Hindlimb muscle (tissue), 1 donor: ENCODE measurements at places on chromosomes 6 and 20.

- no peak for DNase-seq
These were observed 7.0 kb upstream of the RNF217 start for GRCh38 chr6:124955108-124955856.

DNA sequence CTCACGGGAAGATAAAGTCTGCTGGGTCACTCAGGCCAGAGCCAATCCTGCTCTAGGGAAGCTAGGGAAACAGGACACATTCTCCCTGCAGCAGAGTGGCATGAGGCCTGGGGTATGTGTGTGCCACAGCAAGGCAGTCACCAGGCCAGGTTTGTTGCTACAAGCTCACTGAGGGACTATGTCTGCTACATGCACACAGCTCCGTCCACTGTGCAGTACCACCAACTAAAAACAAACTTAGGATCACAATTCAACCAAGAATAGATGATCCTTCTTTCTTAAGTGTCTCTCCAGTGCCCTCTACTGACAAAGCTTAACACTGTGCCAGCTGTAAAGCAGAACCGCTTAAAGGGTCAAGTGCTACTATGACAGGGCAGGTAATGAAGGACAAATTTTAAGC is 192.5 kb downstream of the PTPRK start:
- no peak for DNase-seq

DNA sequence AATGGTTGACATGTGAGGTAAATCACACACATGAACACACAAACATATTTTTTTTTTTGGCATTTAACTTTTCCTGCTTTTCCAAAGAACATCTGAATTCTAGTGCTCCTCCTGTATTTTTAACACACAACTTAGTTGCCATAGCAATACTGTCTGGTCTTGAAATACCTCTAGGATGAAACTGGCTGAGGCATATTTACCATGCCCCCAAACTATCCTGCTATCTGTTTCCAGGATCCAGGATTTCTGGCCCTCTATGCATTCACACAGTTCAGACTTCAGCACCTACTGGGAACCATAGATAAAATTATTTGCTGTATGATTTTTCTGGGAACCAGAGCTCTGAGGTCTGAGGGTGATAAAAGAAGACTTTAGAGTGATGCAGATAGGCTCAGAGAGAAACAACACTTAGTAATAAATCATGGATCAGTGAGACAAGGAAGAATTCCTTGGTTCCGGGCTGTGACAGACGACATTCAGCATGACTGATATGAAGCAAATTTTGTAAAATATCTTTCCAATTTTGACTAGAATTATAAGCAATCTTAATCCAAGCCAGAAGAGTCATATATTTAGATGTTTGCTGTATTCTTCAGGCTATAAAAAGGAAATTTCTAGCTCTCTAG is 359.7 kb downstream of the BTBD9 start:
- no peak for DNase-seq

GRCh38 chr20:35281506-35282101 is 3.0 kb downstream of the EIF6 start:
- no peak for DNase-seq

- DNase-seq, result no peak
These were observed 50.5 kb downstream of the CBFA2T2 start for GRCh38 chr20:33540427-33540826.

DNA sequence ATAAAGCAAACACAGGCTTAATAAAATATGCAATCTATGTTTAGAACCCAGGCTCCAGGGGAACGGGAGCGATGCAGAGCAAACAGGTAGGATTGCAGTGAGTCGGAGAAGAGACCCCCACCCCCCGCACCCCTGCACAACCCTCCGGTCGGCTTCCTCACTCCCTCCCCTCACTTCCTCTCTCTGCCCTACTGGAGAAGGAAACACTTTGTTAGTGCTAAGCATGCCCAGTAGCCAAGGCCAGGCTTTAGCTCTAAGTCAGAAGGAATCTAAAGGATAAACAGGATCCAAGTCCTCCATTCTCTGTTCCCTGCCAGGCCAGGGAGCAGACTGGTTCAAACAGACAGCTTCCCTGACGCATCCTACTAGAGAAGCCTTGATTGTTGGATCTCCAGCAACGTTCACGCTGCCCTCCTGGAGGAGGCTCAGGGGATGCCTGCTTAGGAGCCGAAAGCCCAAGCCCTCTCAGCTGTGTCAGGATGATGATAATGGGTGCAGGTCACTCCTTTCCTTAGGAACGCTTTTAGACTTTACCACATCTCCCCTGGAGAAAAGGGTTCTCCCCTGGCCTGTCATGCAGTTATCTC is 14.7 kb downstream of the FOXQ1 start:
- no peak for DNase-seq

DNA sequence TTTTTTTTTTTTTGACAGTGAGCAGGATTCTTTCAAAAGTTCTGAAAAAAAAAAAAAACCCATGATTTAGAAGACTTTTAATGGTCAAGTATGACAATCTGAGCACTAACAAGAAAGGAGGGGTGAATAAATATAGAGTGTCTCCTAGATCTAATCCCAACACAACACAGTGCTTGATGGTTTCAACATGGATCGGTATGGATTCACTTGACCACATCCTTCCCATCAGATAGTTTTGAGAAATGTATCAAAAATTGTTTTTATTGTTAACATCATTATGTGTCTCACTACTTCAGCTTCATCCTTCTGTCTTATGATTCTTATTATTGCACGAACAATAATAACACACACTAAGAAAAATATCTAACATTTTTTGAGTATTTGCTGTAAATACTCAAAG is 21.0 kb downstream of the KIF13A start:
- DNase-seq, result no peak

DNA sequence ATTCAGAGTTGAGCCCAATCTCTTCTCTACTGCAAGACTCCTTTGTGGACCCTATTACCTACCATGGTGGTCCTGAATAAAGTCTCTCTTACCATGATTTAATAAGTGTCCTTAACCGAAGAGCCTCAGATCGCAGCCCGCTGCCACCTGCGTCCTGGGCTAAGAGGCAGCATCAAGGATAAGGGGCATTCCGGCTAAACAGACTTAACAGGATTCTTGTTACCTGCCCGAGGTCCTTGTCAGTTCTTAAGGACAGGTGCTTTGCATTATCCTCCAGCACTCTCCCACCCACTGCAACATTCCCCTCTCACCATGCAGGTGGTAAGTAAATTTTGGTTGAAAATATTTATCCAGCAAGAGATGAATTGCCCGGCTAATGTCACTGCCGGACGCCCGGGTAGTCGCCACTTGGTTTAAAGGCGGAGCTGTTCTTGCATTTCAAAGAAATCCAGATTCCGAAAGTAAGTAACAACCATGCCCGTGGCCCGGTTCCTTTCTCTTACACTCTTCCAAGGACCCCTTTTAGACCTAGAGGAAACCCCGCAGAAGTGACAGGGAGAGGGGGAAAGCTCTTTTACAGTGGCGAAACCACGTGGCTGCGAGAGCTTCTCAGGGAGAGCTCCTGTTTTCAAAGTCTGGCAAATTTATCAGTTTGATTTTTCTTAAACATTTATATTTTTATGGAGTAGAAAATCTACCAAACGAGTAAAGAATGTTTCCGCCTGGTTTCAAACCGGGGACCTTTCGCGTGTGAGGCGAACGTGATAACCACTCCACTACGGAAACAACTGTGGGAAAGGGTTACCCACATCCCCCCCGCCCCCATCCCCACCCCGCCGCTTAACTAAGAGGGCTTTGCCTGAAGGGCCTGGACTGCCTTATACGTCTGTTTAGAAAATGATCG is 41.9 kb upstream of the PRSS16 start:
- no peak for DNase-seq

GRCh38 chr6:145839653-145840052 is 25.1 kb upstream of the FBXO30 start:
- DNase-seq, result no peak

DNA sequence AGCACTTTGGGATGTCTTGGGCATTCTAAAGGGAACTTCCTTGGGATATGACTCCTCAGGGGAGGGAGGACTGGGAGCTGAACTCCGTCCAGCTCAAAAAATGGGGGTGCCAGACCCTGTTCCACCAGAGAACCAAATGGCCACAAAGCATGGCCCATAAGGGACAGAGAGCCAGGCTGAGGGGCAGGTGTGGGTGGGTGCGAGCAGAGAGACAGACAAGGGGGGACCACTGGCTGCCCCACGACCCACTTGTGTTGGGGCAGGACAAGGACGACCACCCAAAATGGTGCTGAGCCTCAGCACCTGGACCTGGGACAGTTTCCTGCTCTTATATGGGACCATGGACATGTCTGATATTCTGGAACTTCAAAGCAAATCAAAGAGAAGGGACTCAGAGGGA is 148.2 kb upstream of the MLN start:
- no peak for DNase-seq

DNA sequence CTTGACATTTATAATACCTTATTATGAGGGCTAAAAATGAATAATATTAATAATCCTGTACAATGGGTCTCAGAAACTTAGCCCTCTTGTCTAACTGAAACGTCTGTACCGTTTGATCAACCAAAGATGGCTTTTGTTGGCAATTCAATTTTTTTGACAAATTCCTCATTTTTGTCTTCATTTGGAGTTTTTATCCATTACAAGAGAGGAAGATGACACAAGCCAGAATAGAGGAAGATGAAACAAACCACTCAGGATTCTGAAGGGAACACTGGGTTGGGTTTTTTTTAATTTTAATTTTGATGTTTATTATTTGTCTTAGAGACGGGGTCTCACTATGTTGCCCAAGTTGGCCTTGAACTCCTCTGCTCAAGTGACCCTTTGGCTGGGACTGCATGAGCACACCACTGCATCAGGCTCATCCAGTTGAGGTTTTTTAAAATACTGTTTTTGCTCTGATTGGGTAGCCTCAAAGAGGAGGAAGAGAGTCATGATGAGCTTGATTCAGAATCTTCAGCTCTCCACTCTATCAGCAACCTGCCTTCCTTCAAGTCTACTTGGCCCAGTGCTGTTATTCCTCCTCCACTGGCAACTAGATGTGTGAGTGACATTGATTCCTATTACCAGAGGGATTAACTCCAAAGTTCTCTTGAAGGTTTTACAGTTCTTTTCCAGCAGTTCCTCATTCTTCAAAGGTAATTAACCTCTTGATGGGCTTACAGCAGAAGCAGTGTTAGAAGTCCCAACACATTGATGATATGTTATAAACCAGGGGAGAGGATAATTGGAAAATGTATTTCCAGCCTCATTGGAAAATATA is 71.3 kb downstream of the ATXN1 start:
- no peak for DNase-seq

DNA sequence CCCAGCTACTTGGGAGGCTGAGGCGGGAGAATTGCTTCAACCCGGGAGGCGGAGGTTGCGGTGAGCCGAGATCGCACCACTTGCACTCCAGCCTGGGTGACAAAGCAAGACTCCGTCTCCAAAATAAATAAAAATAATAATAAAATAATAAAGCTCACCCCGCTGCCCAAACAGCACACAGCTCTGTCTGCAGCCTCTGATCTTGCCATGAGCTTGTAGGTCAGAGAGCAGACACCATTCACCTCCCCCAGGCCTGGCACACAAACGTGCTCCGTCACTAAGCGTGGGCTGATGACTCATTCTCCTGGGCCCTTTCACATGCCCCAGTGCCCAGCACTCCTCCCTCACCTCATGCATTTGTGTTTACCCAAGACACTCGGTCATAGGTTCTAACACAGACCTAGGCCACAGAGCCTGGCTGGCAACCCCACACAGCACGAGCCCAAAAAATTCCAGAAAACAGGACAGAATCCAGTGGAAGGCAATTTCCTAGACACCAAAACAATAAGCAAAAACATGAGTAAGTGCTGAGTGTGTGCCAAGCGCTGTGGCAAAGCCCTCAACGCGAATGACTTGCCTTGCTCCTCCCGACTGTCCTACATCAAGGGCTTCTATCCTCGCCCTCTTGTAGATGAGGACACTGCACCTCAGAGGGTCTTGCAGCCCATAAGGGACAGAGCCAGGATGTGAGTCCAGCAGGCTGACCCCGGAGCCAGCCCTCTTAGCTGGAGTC is 18.0 kb downstream of the ATP9A start:
- no peak for DNase-seq

DNA sequence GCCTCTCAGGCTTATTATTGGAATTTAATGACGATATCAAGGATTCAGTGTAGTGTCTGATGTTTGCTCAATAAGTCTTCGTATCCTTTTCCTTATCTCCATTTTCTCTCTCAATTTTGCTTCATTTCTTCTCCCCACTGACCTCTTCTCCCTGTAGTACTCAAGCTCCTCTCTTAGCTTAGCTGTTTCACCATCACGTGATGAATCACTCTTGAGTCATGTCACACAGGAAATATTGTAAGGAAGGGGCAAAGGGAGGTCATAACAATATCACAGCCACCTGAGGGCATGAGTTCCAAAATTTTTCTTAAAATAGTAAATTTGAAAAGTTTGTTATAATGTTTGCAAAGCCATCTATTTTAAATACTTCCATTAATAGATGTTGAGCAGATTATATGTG is 392.2 kb upstream of the MARCKS start:
- DNase-seq, result no peak

GRCh38 chr20:61976644-61977418 is 88.8 kb downstream of the TAF4 start:
- no peak for DNase-seq

- DNase-seq, result no peak
These were observed 119.9 kb downstream of the FOXA2 start for GRCh38 chr20:22464312-22465003.

DNA sequence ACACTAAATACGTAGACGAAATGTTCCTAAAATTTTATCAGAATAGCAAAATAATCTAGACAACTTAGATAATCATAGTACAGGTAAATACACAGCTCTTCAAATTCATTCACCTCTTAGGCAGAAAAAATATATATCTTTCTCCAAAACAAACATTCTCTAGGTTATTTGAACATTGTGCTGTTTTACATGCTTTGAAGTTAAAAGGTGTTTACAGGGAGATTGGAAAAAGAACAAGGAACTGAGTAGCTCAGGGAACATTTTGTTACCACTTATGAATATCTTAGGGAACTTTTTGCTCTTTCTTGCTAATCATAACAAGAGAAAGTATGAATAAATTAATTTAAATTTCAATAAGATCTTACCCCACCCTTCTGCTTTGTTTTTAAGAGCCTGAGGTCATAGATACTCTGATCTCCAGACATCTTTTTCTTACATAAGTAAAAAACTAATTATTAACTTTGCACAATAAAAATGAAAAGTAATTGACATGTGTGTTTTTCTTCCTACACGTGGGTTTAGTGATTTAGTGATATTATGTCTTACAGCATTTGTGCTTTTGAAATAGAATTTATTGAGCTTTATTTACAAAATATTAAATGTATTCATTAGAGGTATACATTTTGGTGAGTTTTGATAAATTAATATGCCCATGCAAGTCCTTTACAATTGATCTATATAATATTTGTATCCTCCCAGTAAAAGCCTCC is 1141.4 kb upstream of the EYS start:
- no peak for DNase-seq

- no peak for DNase-seq
These were observed at the start of gene ECI2 for GRCh38 chr6:4134841-4135664. TSS of gene ECI2 (minus strand) at chr6:4135575. CDS start at chr6:4135560, 15 bp downstream.

GRCh38 chr20:62918831-62919230 is 7.5 kb downstream of the DIDO1 start:
- DNase-seq, result no peak

GRCh38 chr6:160692369-160692959 is 9.6 kb upstream of the PLG start:
- DNase-seq, result no peak

- DNase-seq, result no peak
These were observed 27.9 kb upstream of the TBC1D7 start for GRCh38 chr6:13355999-13356785.
